ENCODE measurements at places on chromosomes 7 and 10.

DNA sequence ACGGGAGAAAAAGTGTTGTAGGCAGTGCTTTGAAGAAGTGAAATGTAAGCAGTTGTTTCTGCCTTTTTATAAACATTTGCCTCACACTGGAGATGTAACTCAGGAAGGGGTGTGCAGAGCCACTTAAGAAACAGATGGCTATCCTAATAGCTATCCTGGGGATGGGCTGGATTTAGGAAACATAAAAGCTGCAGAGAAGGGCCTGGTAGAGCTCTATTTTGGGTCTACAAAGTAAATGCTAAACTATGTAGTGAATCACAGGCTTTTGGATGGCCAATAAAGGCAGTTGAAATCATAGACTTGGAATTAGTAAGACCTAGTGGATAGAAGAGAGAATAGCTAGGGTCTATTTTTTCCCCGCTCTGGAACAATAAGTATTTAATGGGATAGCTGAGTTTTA, 79.9 kb upstream of the AGR3 start:
- DNase-seq, result peak; percentile 57

DNA sequence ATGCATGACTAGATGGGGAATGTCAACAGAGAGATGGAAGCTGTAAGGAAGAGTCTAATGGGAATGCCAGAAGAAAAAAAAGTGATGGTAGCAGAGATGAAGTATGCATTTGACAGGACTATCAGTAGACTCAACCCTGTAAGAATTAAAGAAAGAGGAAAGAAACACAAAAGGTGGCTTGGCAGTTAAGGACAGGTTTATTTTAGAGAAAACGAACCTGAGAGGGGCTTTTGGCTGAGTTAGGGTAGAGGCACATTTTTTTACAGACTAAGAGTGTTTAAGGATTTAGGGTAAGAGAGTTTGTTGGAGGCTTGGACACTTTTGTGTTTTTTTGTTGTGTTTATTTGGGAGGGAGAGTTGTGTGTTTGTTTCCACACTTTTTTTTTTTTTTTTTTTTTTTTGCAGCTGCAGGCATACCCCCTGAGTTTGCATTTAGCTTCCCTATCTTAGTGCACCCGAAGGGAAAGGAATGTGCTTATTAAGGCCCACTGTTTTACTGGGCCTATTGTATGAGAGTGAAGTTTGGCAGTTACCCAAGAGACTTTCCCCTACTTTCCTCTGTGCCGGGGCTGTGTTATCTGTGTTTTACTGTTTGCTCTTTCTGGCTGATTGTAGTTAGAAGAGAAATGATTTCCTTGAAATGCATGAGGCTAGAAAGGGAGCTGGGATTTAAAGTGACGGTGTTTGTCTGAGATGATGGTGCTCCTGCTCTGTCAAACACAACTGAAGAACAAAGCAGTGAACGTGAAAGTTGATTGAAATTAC, 32.0 kb downstream of the NPVF start:
- DNase-seq, result no peak

DNA sequence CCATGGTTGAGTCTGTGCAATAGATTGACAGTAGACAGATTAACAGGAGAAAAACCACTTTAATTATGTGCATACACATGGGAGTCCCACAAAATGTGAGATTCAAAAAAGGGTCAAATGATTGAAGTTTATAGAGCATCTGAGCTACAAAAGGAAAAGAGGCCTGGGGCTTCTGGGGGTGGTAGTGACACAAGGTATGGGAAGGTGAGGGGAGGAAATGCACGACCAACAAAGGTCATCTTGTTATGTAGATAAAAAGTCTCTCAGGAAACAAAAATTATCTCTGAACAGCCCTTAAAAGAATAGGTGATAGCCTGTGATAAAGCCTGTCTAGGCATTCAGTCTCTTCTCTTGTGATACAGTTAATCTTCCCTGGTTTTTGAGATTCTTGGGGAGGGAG, 141.7 kb downstream of the SEC23IP start:
- no peak for DNase-seq

DNA sequence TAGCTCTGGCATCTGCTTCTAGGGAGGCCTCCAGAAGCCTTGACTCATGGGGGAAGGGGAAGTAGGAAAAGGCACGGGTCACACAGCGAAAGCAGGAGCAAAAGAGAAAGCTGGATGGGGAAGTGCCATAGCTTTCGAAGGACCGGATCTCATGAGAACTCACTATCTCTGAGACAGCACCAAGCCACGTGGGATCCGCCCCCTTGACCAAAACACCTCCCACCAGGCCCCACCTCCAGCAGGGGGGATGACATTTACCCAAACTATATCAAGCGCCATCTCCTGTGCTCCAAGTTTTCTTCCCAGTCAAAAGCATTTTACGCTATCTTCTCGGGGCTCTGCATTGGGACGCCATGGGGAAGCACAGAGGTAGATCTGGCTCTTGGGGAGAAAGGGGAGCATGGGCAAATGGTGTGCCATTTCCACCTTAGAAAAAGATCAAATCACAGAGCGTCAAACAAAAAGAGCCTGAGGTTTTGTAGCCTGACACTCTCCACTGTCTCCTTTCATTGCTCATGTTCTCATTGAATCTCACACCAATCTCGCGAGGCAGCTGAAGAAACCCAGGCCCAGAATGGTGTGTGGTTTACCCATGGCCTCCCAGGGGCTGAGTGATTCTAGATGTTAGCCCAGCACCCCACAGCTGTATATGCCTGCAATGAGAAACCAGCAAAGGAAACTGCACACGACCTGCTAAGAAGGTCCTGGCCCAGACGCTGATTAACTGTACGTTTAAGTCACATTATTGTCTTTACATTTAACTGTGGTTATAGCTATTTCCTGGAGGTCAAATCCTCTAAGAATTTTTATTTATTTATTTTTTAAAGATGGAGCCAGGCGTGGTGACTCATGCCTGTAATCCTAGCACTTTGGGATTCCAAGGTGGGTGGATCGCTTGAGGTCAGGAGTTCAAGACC, 8.1 kb upstream of the OLAH start:
- no peak for DNase-seq

DNA sequence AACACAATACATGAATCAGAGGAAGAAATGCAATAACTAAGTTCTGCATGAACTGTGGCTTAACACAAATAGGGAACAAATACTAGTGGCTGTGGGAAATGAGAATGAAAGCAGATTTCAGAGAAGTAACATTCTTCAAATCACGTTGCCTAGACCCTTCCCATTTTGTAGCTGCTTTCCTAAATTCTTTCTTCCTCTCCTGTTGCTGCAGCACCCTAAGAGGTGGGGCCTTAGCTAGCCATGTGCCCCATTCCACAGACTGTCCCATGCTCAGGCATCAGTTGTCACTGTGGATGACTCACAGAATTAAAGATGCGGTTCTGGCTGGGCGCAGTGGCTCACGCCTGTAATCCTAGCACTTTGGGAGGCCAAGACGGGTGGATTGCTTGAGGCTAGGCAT, 704.7 kb upstream of the C7orf33 start:
- DNase-seq, result no peak

DNA sequence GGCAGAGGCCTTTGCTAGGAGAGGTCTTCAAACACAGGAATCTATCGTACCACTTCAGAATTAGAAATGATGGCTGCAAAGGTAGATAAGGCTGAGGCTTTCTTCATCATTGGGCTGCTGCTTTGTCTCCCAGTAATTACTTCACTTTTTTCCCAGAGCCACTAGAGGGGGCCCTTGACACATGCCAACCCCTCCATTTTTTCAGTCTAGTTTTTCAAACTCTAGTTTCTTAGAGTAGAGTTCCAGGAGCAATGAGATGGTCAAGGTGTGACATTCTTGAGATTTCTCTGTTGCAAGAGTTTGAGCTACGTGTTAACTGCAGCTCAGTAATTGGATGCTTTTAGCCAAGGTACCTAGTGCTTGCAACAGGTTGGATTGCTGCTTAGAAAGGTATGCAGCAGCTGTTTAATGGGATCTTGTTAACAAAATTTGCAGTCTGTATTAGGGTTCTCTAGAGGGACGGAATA, 33.8 kb upstream of the RBM20 start:
- no peak for DNase-seq

- DNase-seq, result no peak
These were observed 38.0 kb downstream of the DRGX start for GRCh38 chr10:49357910-49358309.

DNA sequence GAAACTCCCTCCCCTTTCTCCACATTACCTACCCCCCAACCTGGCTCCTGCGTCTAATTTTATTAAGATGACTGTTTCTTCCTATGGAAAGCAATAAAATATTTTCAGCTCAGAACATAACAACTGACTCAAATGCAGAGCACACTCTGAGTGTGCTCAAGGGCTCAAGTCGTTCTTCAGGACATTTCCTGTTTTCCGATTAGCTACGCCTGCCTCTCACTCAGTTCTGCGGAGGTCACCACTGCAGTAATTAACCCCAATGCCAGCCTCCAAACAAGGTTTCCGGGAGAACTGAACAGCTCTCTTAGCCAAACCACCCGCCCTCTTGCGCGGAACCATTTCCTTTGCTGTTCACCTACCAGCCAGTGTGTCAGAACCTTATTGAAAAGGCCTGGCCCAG, 19.3 kb downstream of the MYOF start:
- no peak for DNase-seq
